ENCODE measurements at places on chromosomes 3 and 15.

- DNase-seq: no peak
Measured at GRCh38 chr3:61861410-61861809, 300.0 kb downstream of the PTPRG start.

- DNase-seq: no peak
Measured at GRCh38 chr15:30044377-30044776, 38.4 kb upstream of the GOLGA8J start.

GRCh38 chr3:71441217-71441924 lies 142.2 kb downstream of the FOXP1 start:
- no peak for DNase-seq

DNA sequence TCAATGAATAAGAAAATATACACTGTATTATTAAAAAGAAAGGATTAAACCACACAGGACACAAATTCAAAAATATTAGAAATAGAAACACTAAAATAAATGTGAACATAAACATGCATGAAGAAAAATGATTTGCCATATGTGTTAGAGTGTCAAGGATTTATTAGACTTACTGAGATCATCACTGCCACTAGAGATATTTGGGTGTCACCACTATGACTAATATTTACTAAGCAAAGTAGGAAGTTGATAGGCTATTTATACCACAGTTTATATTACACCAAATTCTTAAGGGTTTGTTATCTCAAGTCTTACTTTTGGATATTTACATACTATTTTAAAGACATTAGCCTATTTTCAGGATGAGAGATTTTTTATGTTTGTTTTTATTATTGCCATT lies 575.0 kb upstream of the SGO1 start:
- DNase-seq: no peak

DNA sequence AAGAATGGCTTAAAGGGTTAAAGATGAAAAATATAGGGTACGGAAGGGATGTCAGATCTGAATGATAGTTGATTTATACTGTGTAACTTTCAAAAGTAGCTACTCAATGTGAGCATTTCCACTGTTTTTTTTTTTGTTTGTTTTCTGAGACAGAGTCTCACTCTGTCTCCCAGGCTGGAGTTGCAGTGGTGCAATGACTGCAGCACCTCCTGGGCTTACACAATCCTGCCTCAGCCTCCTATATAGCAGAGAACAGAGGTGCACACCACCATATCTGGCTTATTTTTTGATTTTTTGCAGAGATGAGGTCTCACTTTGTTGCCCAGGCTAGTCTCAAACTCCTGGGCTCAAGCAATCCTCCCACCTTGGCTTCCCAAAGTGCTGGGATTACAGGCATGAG lies 9.9 kb upstream of the PXK start:
- DNase-seq: no peak

- DNase-seq: no peak
Measured at GRCh38 chr3:89974903-89975519, 867.6 kb downstream of the EPHA3 start.

DNA sequence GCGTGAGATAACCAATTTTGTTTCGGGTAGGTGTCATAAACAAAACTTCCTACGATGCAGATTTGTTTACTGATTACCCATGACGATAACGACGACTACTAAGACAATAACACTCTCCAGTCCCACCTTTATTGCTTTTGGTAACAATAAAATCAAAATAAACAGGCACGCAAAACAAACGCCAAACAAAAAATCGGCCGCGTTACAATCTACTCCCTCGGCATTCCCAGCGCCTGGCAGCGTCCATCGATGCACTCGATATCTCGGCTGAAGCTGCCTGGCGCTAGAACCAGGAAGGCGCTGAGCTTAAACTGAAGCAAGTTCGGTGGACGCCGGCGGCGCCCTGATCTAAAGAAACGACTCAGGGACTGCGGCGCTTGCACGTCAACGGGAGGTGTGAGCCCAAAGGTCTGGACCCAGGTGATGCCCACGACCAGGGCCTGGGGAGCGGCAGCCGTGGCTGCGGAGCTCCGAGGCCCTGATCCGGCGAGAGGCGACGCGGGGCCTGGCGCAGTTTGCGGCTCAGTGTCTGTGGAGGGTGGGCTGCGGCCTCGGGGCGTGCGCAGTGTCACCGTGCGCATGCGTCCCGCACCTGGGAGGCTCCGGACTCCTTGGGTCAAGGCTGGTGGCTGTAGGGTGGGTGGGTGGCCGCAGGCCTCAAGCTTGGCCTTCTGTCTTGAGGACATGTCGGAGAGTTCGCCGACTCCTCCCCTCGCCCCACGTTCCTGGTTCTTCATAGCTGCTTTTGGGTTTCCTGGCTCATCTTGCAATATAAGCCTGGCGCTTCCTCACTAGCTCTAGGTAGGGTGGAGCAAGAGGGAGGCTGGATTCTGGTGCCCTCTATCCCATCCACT lies at the start of gene RSRC1:
Gene RSRC1 (plus strand): TSS at position 286 of the 854 bp plus-strand sequence. CDS start 12,016 bp downstream, outside the sequence.
- DNase-seq: peak; percentile 84

DNA sequence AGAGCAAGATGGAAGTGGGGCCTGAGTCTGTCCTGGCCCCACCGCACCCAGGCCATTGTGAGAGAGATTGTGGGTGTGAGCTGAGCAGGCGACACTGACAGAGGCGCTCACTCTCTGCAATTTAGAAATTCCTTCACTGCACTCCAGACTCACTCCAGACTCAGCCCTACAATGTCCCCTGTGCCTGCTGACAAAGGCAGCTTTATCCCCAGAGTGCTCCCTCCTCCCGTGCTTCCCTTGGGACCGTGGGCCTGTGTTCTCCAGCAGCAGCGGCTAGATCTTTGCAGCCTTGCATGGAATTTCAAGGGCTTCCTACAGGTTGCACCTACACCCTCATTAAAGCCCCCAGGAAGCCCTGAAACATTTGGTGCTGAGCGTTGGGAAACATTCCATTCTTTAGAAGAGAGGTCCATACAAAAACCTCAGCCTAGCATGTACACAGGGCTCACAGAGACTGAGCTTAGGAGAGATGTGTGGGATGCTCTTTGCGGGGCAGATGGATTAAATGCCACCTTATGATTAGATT lies 1.3 kb upstream of the IL16 start:
- DNase-seq: no peak

DNA sequence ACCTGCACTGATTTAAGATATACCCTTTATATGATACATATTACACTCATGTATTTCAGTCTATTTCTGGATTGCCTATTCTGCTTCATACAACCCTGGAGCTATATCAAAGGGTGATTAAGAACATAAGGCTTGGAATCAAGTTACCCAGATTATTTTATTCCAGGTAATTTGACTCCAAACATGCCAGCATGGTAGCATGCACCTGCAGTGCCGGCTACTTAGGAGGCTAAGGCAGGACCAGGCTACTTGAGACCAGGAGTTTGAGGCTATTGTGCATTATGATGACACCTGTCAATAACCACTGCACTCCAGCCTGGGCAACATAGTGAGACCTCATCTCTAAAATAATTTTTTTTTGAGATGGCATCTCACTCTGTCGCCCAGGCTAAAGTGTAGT lies 50.4 kb upstream of the NEO1 start:
- DNase-seq: no peak

GRCh38 chr15:60408463-60408981 lies 10.7 kb upstream of the ANXA2 start:
- peak; percentile 52 for DNase-seq

DNA sequence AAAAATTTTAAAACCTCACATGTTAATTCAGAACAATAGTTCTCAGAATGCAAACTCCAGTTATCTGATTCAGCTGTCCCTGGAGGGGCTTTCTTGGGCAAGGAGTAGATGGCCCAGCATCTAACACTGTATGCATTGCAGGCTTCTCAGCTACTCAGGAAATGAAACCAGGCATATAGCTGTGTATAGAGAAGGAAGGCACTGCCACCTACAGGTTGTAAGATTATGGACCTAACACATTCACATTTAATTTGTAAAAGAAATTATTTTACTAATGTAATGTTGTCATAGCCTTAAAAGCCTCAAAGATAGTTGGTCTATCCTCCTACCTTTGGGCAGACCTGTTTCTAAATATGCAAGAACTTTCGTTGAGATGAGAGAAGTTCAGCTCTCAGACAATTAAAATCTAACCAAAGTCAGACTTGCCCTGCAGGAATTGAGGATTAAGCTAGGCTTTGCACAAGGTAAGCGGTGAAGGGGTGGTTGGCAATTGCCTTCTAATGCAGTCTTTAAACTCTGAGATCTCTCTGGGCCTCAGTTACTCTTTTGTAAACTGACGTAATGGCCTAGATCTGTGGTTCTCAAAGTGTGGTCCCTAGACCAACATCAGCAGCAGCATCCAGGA lies 132.8 kb upstream of the SLC24A5 start:
- DNase-seq: peak; percentile 51

GRCh38 chr3:193970773-193971206 lies 165.2 kb upstream of the HES1 start:
- peak; percentile 12 for DNase-seq

GRCh38 chr15:92531406-92531805 lies 124.2 kb downstream of the FAM174B start:
- DNase-seq: no peak

DNA sequence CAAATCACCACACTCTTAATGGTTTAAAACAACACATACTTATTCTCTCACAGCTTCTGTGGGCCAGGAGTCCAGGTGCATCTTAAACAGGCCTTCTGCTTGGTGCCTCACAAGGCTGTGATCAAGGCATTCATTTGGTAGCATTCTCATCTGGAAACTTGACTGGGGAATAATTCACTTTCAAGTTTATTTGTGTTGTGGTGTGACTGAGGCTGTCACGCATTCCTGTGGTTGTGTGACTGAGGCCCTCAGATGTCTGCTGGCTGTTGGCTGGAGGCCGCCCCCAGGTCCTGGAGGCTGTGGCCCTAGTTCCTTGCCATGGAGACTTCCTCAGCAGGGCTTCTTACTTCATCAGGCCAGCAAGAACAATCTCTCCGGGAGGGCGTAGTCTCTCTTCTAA lies 16.9 kb upstream of the FAM3D start:
- peak; percentile 66 for DNase-seq

DNA sequence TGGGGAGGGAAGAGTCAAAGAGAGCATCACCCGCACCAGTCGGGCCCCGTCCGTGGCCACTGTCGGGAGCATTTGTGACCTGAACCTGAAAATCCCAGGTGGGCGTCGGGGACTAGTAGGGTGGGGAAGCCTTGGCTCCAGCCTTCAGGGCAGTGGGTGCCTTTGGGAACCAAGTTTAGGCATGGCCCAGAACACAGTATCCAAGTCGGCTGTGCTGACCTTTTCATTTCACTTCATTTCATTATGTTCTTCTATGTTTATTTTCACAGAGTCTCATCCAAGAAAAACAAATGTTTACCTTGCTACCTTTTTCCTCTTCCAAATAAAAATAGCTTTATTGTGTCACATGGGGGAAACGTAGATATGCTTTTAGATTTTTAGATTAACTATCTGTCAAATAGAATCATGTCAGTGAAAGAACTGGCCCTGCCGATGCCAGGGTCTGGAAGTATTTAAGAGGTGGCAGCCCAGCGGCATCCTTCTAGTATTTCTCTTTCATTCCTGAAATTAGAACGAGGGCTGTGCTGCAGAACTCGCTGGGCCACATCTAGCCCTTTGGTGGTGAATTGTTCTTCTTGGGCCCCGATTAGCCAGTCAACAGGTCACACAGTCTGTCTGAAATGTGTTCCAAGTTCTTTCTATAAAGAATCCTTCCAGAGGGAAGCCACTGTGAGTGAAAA lies 60.5 kb downstream of the DNASE1L3 start:
- DNase-seq: no peak
